ENCODE measurements at places on chromosomes 1 and 21. TPM values are rescaled to one million over a fixed set of nuclear protein-coding genes. Genes with fewer than 3 reads are reported as not detected.

GRCh38 chr1:168504064-168504837, 39.5 kb downstream of the XCL2 start:
- DNase-seq: no peak

DNA sequence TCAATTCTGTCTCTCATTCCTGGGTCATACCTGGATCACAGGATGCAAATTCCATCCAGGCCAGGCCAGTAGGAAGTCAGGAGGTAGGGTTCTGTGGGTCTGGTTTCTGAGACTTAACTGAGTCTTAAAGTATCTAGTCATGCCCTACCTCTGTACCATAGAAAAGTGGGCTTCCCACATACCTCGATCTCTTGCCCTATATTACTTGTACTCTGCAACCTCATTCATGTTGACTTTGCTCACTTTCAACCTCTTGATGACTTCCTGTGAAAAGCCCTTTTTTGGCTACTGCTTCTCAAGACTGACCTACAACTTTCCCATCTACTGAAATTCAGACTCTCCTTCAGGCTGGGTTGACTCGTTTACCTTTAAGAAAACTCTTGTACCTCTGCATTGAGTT, 128.9 kb upstream of the C8B start:
- DNase-seq: no peak

- DNase-seq: no peak
Observed at GRCh38 chr1:26190373-26190987, at the start of gene CATSPER4. CATSPER4 (plus strand) TSS chr1:26190602; CDS start chr1:26190628, 26 bp downstream.

DNA sequence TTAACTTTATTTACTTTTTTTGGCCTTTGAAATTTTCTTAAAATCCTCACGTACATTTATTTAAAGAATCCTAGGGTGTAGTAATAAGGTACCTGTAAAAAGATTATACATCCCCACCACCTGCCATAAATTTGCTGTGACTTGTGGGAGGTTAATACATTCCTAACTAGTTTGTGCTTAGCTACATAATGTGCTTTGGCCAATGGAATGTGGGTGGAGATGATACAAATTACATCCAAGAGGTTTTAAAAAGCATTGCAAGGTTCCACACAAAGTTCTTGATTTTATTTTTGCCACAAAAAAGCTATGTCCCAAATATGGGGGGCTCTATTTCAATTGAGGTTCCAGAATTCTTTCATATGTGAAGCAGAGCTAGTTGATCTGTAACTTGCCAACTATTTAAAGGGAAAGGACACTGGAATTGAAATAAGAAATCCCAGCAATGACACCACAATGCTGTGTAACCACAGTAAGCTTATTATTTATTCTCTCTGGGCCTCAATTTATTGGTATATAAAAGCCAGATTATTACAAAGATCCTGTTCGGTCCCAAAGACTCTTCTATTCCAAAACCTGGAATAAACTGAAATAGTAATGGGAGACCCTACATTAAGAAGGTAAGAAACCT, 15.7 kb downstream of the ASPM start:
- no peak for DNase-seq

DNA sequence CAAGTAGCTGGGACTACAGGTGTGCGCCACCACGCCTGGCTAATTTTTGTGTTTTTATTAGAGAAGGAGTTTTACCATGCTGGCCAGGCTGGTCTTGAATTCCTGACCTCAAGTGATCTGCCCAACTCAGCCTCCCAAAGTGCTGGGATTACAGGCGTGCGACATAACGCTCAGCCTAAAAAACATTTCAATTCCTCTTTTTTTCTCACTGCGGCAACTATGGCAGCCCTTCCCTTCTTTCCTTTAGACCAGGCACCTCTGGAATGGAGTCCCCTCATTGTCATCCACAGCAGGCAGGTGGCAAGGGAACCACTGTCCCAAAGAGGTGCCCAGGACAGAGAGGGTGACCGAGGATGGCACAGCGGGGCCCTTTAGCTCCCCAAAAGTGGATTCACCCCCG, 14.1 kb downstream of the CEP104 start:
- DNase-seq: no peak

GRCh38 chr1:204350857-204351573, 8.7 kb downstream of the PLEKHA6 start:
- DNase-seq: no peak

DNA sequence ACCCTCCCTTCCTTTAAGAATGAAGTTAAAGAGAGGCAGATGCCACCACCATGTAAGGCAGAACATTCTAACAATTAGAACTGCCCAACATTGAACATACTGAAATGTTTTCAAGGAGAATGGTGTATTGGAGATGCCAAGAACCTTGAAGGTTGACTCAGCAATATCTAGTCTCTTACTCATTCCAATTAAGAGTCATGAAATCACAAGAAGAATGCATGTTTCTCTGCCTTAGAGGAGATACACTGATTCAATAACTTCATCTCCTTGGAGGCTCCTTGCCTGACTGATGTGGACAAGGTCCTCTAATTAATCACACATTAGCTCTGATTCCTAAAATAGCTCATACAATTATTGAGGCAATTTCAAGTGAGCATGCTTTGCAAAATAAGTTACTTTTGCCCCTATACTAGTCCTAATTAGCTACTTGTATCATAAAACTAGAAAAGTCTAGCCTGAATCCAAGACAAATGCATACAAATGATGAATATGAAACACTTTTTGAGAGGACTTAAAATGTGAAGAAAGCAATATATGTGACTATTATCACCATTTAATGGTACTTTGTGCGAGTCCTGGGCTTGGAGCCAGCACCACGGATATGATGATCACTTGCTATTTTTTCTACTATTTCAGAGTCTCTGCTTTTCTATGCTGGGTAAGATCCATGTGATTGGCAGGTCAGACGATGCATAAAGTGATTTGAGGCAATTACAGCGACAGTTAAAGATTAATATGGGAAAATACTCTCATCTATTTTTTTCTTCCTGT, 114.5 kb downstream of the DSCAM start:
- no peak for DNase-seq

GRCh38 chr1:214449371-214449770, 102.0 kb downstream of the PTPN14 start:
- peak; percentile 59 for DNase-seq

- DNase-seq: no peak
Observed at GRCh38 chr1:147204080-147204479, 21.1 kb downstream of the FMO5 start.

DNA sequence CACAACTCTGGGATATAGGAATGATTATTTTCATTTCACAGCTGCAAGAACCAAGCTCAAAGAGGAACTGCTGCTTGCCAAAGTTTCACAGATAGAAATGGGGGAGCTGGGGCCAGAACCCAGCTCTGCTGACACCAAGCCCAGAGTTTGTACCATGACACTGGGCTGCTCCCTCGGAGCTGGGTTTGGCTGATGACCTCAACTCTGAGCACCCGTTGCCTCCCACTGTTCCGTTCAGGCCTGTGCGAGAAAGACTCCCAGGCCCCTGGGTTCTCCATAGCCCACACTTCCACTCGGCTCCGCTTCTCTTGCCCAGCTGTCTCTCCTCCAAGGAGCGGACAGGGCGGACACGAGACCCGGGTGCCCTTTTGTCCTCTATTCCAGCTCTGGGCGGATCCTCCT, 55.2 kb downstream of the NGF start:
- no peak for DNase-seq

DNA sequence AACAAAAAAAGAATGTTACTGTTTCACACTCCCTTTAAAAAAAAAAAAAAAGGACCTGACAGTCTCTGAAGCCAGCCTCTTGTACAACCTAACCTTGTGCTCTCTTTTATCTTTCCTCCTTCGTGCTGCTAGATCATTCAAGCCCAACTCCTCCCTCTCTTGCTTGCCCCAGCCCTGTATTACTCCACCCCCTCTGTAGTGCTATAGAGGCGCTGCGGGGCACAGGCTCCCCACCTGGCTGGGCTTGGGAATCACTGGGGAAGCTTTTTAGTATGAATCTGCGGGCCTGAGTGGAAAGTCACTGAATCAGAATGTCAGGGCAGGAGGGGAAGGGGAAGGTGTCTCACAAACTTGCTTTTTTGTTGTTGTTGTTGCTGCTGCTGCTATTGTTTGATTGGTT, 383.7 kb upstream of the CAMK1G start:
- DNase-seq: no peak

DNA sequence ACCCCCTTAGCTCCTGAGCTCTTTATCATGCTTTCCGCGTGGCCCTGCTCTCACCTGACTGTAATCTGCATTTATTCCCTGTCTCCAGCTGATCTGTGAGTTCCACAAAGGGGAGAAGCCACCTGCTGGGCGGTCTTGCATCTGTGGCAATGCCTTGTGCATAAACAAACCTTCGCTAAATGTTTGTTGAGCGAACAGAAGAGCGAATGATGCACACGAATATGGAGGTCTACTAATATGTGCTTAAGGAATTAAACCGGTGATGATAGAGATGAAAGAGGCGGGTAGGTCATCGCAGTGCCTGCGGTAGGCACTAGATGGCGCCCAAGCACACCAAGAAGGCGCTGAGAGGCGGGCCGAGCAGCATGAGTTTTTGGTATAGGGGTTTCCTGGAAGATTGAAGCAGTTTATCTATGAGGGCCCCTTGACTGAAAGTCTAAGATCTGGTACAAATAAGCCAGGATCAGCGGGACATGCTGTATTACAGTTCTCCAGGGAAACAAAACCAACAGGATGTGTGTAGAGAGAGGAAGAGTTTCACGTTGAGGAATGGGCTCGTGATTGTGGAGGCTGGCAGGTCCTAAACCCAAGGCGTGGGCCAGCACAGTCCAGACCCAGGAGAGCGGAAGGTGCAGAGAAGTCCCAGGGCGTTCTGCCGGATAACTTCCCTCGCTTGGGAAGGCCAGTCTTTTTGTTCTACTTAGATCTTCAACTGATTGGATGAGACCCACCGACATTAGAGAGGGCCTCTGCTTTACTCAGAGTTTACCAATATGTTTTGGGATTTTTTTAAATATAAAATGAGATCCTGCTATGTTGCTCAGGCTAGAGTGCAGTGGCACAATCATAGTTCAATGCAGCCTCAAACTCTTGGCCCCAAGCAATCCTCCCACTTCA, 34.7 kb downstream of the TOMM20 start:
- peak; percentile 87 for DNase-seq

- no peak for DNase-seq
Observed at GRCh38 chr1:191699343-191699742, 458.9 kb upstream of the RGS18 start.

DNA sequence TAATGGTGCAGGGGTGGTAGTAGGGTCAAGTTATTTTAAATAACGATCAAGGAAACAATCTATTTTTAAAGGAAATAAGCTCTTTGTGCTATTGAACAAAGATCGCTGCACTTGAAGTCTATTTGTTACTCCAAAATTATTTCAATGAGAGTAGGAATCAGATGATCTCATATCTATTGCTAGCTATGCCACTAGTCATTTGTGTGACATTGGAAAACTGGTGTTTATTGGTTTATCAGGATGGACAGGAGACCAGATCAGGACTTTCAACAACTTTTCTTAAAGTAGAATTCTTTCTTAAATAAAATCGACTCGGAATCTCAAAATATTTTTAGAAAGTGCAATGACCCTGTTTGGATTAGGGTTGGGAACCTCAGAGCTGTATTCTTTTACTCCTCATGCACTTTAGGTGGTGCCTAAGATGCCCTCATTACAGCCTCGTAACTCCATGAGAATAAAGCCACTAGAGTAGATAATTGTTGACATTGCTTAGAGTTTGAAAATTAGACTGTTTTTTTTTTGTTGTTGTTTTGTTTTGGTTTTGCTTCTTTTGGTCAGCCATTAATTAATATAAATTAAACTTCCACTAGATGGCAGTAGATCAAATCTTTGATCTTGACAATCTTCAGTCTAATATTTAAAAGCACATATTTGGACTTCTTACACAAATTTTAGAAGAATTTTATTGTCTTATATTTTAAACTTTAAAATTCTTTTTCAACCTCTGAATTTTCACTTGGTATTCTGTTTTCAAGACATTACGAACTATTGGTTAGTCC, 352.4 kb downstream of the USP25 start:
- DNase-seq: no peak

GRCh38 chr21:33332143-33332542, 7.4 kb downstream of the IFNAR1 start:
- no peak for DNase-seq

GRCh38 chr1:67500413-67500959, 70.3 kb upstream of the SERBP1 start:
- DNase-seq: peak; percentile 87

- DNase-seq: no peak
Observed at GRCh38 chr1:210728437-210729149, 399.9 kb downstream of the HHAT start.

DNA sequence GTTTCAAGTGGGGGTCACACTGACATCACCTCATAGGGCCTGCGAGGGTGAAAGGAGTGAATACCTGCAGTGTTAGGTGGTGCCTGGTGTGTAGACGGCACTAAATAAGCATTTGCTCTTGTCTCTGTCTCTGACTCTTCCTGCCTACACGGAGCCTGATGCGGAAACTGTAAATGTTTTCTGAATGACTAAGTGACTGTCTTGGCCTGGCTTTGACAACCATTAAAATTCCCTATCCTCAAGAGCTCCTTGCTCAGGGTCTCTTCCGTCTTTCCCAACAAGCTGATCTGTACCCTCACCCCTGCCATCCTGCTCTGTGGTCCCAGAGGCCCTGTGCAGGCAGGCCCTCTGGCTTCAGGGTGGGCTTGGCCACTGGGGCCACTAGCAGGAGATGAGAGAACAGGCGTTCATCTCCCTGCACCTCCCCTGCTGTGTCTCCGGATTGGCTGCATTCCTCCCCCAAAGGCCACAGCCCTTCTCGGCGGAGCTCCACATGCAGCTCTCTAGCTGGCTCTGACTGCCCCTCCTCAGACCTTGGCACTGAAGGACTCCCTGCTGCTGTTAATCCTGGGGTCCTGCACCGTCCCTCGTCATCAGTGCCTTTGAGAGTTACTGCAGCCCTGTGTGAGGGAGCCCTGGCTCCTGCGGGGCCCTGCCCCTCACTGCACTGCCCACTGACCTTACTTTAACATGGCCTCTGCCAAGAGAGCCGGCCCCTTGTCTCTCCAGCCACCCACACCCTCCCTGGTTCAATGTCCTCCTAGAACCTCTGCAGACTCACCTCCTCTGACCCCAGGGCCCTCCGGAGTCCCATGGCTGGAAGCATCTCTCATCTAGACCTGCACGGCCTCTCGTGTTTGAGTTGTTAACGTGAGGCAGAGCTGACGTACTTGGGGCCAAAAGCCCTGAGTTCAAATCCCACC, 211.1 kb downstream of the MATN1 start:
- DNase-seq: no peak

GRCh38 chr21:28356422-28356821, 636.3 kb downstream of the LTN1 start:
- no peak for DNase-seq

- DNase-seq: no peak
Observed at GRCh38 chr1:36339215-36339614, 15.8 kb upstream of the EVA1B start.

- DNase-seq: no peak
Observed at GRCh38 chr1:53781654-53782053, 42.7 kb upstream of the GLIS1 start.

- DNase-seq: no peak
Observed at GRCh38 chr1:210633636-210634035, 304.9 kb downstream of the HHAT start.

GRCh38 chr1:5752746-5753548, 239.3 kb downstream of the NPHP4 start:
- DNase-seq: no peak

PGLYRP4 gene
- total RNA-seq: 0.38 TPM

FH gene
- 82.6 TPM for total RNA-seq

TIPRL gene
- 41.6 TPM for total RNA-seq

KCNE2 gene
- not detected for total RNA-seq

KRTAP13-3 gene
- not detected for total RNA-seq

DNAJC6 gene
- 2.9 TPM for total RNA-seq

CFAP141 gene
- not detected for total RNA-seq

IVL gene
- total RNA-seq: 1.9 TPM

Measured in Calu3 (cell line).